ENCODE measurements at places on chromosomes 7 and 10. TPM values are rescaled to one million over a fixed set of nuclear protein-coding genes. Genes with fewer than 3 reads are reported as not detected.

DNA sequence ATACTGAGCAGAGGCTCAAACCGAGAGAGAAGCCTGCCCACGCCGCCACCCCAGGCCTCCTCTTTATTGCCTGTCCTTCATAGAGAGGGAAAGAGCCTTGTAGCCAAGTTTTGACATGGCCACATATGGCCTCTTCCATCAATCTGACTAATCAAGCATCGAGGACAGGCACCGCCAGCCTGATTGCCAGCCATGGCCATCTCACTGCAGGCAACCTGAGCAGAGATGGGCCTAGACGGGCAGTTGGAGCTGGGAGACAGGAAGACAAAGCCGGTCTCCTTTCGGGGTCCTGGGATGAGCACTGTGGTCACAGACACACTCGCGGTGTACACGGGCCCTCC is 67.2 kb downstream of the EBF3 start:
- ATAC-seq, result no peak

GRCh38 chr7:32871624-32872371 is 19.8 kb downstream of the KBTBD2 start:
- no peak for ATAC-seq

DNA sequence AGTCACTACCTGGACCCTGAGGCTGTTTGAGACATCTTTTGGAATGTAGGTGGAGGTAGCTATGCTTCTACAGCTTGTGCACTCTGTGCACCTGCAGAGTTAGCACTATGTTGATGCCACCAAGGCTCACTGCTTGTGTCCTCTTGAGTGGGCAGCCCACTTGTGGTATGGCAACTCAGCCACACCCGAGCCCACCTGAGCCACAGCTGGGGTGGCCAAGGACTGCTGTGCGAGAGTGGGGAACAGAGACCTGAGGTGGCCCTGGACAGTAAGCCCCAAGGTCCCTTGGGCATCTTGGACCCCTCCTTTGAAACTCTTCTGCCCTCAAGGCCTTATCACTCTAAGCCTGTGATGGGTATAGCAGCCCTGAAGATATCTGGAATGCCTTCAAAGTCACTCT is 25.7 kb downstream of the MYO1G start:
- ATAC-seq, result no peak

DNA sequence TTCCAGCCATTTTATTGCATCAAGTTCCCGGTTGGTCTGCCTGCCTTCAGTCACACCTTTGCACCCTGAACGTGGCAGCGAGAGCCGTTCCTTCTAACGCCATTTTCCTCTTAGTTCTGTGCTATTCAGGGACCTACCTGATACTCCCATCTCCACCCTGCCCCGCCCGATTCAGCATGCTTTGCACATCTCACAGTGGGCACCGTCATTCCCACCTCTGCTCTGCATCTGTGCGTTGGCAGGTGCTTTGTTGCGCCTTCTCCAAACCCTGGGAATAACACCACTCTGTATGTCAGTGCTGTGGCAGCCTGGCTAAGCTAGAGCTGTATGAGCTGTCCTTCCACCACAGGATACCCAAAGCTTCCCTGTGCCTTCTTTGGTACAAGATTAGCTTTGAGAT is 96.8 kb downstream of the ACTR3B start:
- ATAC-seq, result no peak

The PTF1A gene
- not detected for total RNA-seq

The MNX1 gene
- total RNA-seq, result 14.1 TPM

DNA sequence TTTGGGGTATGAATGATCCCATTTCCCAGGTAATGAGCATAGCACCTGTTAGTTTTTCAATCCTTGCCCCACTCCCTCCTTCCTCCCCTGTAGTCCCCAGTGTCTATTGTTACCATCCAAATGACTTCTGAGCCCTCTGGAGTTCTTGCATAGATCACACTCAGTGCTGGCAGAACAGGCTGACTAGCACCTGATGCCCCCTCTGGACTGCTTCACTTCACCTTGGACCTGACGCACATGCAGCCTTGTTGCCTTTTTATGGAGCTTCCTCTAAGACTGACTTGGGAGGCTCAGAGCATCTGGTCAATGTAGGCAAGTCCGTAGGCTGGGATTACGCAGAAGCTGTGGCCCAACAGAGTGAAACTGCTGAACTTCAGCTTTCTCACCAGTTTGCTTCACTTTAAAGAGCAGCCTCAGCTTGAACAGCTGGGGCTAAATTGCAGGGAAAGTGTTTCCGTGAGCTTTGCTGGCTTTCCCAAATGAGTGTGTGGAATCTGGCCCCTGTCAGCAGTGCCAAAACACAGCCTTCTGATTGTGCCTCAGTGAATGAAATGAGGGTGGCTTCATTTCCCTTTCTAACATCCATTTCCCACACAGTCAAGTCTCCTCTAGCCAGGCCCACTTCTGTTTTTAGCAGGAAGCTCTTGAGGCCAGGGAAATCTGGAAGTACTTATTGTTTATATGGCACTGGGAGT is 48.5 kb downstream of the NXPH1 start:
- ATAC-seq, result no peak

DNA sequence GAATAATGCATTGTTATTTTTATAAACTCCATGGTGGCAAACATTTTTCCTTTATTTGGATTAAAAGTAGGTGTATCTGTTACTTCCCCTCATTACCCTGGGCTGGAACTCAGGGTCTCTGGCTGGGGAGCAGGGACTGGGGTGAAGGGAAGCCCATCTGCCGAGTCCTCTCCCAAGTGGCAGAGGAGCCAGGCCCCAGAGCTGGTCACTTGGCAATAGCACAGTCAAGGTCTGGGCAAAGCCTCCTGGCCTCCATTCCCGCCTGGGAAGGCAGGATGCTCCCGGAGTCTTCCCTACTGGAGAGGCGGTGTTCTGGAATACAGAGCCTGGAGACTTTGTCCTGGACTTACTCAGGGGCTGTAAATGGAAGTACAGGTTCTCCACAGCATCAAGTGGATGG is 76.2 kb downstream of the CDH23 start:
- no peak for ATAC-seq

DNA sequence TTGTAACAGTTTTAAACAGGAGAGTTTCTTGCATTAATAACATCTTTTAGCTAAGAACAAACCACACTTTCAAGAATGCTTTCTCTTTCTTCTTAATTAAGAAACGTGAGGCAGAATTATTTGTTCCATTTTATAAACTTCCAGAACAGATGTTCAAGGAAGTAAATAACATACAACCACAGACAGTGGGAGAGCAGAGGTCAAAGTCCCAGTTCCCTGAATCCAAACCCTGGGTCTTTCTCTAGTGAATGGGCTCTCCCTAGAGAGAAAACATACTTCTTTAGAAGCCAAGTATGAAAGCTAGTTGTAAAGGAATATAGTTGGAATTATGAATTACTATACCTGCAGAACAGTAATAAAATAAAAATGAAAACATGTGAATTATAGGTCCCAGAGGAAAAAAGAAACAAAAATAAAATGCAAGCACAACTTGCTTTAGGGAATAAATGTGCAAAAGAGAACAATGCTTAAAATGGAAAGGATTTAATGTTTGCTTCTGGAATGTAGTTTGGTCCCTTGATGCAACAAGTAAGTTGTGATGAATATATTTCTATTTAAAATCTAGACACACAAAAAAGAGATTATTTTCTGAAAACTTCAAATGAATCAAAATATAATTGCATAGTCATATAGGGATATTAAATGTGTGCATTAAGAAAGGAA is 6.0 kb downstream of the OR6B1 start:
- ATAC-seq, result no peak

The YAE1 gene
- 59.2 TPM for total RNA-seq

The CYP2C19 gene
- total RNA-seq, result not detected

The C10orf143 gene
- total RNA-seq, result 3.9 TPM

The VAX1 gene
- 0.17 TPM for total RNA-seq

The C10orf90 gene
- total RNA-seq, result 0.18 TPM

- no peak for ATAC-seq
Observed at GRCh38 chr7:30595436-30596013, 847 bp downstream of the GARS1 start.

GRCh38 chr10:69317175-69317604 is 38.9 kb downstream of the HK1 start:
- no peak for ATAC-seq

DNA sequence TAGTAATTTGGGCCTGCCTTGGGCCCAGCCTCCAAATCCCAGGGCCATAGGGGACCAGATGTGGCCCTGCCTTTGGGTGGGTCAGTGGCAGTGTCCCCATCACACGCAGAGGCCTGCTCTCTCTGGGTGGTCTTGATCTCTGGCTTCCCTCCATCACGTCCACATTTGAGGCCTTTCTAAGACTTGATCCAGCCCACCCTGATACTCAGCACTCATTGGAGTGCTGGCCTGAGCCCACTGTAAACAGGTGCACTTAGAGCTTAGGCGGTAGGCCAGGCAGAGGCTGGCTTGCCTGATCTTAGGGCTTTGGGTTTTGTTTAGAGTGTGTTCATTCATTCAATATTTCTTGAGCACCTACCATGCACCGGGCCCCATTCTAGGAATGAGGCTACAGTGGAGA is 52.6 kb downstream of the TBATA start:
- ATAC-seq, result no peak

DNA sequence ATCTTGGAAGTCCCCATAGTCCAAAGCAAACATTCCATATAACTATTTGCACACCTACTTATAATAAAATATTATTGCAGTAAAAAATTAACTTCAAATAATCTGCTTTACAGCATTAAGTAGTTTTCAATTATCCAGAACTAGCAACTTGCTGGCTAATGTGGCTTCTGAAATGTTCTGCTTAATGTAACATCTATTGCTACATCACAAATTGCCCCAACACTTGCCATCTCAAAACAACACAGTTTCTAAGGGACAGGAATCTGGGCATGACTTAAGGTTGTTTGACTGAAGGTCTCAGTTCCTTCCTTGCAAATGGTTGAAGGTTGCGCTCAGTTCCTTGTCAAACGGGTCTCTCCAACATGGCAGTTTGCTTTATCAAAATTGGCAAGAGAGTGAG is 378.5 kb upstream of the SEMA3C start:
- no peak for ATAC-seq

The GNAT3 gene
- not detected for total RNA-seq

The DEPP1 gene
- 14.3 TPM for total RNA-seq

GRCh38 chr7:134742688-134743350 is 36.6 kb upstream of the CALD1 start:
- ATAC-seq, result peak; percentile 22

The RELN gene
- 72.9 TPM for total RNA-seq

The TAS2R60 gene
- not detected for total RNA-seq

The SPDYE9 gene
- 1.0 TPM for total RNA-seq

The ENKUR gene
- total RNA-seq, result 3.7 TPM

GRCh38 chr7:36472141-36472729 is 82.6 kb downstream of the ANLN start:
- no peak for ATAC-seq

The CYP3A5 gene
- total RNA-seq, result 12.5 TPM

DNA sequence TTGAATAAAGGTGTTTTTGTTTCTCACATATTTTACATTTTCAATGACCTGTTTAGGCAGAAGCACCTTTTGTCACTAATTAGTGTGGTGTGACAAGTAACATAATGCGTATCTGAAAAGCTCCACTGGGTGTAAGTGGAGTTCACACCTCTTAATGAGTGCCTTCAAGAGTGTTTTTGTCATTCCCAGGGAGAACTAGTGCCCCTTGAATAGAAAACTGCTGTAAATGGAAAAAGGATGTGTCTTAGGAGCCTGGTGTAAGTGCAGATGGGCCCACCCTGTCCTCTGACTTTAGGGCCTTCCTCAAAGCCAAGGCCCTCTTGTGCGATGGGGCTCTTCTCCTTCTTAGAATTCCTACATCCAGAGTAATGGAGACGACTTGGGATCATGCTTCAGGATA is 170.0 kb downstream of the MGMT start:
- no peak for ATAC-seq

The MSRB2 gene
- total RNA-seq, result 16.3 TPM

The CRYGN gene
- total RNA-seq, result 0.18 TPM

The PDE6C gene
- total RNA-seq, result 0.95 TPM

DNA sequence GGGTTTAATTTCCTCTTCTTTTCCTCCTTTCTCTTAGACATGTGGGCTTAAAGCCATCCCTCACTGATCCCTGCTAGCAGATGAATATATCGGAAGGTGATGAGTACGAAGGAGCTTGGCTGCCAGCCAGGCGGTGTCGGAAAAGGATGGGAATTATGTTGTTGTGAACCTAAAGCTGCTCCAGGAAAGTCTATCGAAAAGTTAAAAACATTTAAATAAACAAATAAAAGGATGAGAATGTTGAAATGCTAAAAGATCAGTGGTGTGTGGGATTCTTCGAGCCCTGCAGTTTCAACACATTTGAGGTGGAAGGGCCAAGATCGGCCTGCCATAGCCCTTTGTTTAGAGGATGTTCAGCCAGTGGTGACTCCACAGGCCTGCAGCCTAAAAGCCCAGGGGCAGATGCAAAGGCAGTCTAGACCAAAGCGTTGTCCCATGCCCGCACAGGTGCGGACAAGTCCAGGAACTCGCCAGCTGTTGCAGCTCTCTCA is 107.9 kb downstream of the JCAD start:
- ATAC-seq, result no peak

Measured in motor neuron (in vitro differentiated cells).